ENCODE measurements at places on chromosomes 6 and 20. TPM values are rescaled to one million over a fixed set of nuclear protein-coding genes. Genes with fewer than 3 reads are reported as not detected.
A peak's percentile ranks its signal among the peaks of the same experiment; 100 is the strongest.

The PTGIS gene
- not detected for polyA plus RNA-seq

DNA sequence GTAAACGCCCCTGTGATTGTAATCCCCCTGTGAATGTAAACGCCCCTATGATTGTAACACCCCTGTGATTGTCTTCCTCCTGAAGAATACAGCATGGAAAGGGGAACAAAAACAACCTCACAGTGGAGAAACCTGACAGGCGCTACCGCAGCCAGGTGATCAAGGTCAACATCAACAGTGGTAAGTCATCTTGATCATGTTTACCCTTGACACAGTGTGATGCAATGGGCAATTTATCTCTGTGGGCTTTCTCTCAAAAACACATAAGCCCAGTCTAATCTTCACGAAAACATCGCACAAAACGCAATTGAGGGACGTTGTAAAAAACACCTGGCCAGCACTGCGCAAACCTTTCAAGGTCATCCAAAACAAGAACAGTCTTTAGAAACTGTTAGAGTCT lies 277.2 kb downstream of the PRKN start:
- DNase-seq: no peak

DNA sequence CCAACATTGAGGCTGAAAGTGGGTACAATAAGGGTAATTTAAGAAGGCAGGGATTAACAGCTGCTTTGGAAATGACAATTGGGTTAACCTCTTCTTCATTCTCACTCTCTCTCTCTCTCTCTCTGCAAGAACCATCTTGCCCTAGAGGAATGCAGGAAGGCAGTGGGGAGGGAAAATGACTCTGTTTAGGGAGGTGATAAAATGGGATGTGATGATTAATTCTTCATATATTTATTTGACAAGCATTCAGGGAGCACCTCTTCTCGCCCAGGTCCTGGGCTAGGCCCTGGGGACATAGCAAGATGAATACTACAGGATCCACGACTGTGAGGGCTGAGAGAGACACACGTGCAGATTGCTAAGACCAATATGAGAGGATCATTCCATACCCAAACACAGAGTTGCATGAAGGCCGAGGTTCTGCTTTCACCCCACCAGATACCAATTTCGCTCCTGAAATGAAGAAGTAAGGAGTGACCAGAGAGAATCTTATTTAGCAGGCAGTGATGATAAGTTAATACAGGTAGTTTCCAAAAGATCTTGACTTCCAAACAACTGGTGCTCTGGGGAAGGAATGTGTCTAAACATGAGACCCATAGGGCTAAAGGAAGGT lies 13.3 kb upstream of the PTPN1 start:
- peak; percentile 98 for DNase-seq

DNA sequence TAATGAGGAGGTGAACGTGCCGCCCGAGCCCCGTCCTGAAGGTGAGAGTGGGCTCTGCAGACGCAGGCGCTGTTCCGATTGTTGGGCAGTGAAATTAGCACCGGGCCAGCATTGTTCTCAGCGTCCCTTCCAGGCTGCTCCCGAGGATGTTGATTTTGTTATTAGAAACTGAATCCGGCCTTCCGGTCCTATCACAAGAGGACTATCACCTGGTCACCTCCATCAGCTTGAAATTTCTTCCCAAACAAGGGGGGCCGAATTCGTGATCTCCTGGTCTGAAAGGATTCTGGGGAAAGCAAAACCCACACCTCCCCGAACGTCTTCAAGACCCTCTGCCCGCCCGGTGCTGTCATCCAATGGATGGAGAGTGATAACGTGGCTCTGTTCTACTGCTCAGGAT lies 186.0 kb downstream of the TAF4 start:
- DNase-seq: no peak

DNA sequence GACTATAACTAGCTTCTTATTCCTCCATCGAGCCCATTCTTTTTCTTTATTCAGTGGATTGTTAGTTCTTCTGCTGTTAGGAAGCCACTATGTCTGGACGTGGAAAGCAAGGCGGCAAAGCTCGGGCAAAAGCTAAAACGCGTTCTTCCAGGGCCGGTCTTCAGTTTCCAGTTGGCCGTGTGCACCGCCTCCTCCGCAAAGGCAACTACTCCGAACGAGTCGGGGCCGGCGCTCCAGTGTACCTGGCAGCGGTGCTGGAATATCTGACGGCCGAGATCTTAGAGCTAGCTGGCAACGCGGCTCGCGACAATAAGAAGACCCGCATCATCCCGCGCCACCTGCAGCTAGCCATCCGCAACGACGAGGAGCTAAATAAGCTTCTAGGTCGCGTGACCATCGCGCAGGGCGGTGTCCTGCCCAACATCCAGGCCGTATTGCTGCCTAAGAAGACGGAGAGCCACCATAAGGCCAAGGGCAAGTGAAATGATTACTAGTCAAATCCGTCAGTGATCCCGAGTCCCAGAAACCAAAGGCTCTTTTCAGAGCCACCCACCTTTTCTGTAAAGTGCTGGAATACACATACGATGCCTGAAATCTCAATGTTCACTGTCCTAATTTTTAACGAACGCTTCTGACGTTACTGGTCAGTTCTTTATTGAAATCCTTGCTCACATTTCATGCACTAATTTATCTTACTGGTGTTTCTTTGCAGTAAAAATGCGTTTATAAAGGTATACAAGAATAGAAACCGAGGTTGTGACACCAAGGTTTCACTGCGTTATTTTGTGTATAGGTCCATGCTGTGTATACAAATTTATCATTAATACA lies 129.9 kb downstream of the HFE start:
- no peak for DNase-seq

DNA sequence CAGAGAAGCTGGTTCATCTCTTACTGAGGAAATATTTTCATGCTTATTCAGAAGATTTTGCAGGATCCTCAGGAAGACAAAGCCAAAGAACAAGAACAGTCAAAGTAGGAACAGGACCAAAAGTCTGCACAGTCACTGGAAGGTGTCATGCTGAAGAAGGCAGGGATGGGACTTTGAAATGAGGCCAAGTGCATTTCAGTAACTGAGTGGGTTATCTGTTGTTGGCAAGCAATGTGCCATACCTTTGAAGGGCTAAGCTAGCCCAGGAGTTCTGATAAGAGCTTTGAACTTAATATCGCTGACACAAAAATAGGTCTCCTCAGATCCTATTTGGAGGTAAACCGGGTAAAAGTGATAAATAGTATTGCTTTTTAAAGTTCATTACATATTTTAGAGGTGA lies 31.5 kb downstream of the SLC16A10 start:
- DNase-seq: no peak
